ENCODE measurements at places on chromosomes 7 and 10.

DNA sequence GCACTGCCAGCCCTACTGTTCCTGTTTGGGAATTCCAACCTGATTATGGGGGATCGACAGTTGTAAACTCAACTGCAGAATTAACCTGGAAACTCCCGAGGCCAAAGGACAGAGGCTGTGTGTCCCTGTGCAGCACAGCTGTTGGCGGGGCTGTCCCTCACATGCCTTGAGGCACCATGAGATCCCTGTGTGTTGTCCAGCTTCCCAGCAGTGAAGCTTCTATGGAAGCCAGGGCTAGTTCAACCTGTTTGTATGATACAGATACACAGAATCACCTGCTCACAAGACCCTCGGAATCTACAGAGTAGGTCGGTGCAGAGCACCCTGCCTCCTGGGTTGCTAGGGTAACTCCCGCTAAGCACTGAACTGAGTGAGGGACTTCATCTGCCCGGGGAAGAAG is 61.0 kb upstream of the EFCAB10 start:
- DNase-seq = no peak

GRCh38 chr10:57716884-57717283 is 550.8 kb downstream of the IPMK start:
- peak; percentile 8 for DNase-seq

- no peak for DNase-seq
These were observed at the start of gene WEE2 for GRCh38 chr7:141708351-141708750. Gene WEE2, plus strand, starts transcription at chr7:141708353. Its CDS starts 406 bp downstream, at chr7:141708759.

GRCh38 chr7:3075441-3075840 is 31.8 kb upstream of the CARD11 start:
- DNase-seq = no peak

- no peak for DNase-seq
These were observed 44.6 kb upstream of the TSPAN13 start for GRCh38 chr7:16708980-16709379.

DNA sequence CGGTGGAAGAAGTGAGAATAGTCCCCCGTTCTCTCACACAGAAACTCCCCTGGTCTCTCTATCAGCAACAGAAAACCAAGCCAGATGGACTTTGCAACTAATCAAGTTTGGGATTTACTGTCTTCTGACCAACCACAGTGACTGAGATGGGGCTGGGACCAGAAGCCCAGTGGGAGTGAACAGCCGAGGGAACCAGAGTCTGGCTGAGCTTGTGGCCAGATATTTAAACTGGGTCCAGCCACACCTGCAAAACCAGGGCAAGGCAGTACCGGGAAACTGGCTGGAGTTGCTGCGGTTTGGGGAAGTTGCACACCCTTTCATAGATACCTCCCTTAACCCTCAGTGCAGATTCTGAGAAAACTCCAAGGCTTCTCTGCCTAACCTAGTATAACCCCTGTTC is 6.0 kb downstream of the GSTK1 start:
- no peak for DNase-seq

DNA sequence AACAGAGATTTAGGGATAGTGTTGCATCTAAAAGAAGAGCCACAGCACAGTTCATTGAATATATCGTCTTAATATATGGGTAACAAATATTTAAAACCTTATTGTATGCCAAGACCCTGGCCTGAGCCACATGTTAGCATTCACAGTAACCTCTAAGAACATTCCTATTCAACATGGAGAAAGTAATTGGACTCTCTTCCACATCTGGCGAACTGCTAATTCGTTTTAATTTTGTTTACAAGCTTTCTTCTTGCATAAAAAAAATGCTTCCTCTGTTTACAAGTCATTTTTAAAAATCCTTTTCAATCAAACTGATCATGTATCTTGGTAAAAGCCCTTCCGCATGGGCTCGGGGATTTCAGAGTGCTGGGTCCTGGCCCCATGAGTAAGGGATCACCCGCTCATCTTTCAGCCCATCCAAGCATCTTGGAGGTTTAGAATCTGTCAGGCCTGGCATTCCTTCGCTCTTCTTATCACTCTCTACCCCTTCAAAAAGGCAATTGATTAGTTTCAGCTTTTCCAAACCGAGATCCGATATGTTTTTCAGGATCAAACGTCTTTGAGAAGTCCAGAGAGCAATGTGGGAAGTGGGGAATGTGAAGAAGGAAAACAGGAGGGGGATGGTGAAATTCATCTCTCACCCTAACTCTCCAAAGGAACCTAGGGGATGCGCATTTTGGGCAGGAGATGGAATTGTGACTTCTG is 7.3 kb downstream of the TWIST1 start:
- no peak for DNase-seq

GRCh38 chr7:90832726-90833125 is 236.6 kb downstream of the CDK14 start:
- no peak for DNase-seq

GRCh38 chr10:61784354-61785133 is 117.0 kb upstream of the ARID5B start:
- no peak for DNase-seq

DNA sequence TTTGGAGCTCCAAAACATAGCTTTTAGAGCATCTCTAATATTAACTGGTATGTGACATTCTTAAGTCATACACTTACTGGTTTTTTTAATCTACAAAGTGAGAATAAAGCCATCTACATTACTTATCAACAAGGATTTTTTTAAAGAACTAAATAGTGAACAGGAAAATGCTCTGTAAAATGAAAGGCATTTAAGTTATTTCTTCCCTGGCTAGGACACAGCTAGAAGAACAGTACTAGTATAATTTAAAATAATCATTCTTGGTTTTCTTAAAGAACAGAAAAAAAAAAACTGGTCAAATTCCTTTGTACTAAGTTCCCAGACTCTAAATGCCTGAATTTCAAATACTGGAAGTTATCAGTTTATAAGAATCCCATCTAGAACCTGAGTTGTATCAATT is 139.5 kb downstream of the SRPK2 start:
- DNase-seq = no peak

GRCh38 chr10:11511321-11511720 is 100.1 kb downstream of the USP6NL start:
- no peak for DNase-seq

GRCh38 chr10:13643016-13643415 is 56.3 kb downstream of the PRPF18 start:
- no peak for DNase-seq

- DNase-seq = no peak
These were observed 12.0 kb downstream of the INTS1 start for GRCh38 chr7:1492221-1492620.

DNA sequence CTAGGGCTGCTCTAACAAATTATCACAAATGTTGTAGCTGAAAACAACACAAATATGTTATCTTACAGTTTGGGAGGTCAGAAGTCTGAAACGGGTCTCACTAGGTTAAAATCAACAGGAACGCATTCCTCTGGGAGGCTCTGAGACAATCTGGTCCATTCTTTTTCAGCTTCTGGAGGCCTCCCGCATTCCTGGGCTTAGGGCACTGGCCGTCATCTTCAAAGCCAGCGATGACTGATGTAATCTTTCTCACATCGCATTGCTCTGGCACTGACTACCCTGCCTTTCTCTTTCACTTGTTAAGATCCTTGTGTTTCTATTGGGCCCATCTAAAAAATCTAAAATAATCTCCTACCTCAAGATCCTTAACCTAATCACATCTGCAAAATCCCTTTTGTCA is 1071.5 kb upstream of the C7orf33 start:
- DNase-seq = peak; percentile 42

- no peak for DNase-seq
These were observed 78.1 kb upstream of the NRBF2 start for GRCh38 chr10:63054889-63055611.

GRCh38 chr10:113356794-113357680 is 195.8 kb upstream of the HABP2 start:
- no peak for DNase-seq

DNA sequence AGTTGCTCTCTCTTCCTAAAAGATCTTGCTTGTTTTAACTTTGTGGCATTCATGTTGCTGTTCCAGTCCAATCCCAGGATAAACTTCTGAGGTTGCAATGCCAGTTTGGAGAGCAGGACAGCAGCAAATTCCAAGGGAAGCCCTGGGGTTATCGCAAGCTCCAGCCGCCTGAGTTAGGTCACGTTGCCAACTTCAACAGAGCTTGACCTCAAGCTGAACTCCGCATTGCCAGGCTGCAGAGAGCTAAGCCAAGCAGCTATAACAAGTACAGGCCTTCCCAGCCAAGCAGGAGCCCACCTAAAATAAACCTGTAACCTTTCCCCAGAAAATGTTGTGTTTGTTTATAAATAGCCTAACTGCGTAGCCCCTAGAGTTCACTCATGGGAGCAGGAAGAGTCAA is 138.9 kb upstream of the LYZL1 start:
- peak; percentile 31 for DNase-seq

DNA sequence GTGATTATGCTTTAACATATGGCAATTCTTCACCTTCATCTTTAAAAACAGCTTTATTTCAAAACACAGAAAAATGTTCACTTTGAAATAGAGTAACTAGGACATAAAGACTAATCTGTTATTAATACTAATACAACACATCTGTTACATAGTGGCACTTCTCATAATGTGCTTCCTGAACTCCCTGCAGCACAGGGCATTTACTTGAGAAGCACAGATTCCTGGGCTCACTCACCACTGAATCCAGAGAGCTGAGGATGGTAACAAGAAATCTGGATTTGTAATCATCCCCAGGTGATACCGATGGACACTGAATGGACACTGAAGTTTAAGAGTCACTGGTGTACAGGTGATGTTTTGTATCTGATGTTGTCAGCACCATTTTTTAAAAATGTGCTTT is 96.1 kb downstream of the COL28A1 start:
- no peak for DNase-seq

DNA sequence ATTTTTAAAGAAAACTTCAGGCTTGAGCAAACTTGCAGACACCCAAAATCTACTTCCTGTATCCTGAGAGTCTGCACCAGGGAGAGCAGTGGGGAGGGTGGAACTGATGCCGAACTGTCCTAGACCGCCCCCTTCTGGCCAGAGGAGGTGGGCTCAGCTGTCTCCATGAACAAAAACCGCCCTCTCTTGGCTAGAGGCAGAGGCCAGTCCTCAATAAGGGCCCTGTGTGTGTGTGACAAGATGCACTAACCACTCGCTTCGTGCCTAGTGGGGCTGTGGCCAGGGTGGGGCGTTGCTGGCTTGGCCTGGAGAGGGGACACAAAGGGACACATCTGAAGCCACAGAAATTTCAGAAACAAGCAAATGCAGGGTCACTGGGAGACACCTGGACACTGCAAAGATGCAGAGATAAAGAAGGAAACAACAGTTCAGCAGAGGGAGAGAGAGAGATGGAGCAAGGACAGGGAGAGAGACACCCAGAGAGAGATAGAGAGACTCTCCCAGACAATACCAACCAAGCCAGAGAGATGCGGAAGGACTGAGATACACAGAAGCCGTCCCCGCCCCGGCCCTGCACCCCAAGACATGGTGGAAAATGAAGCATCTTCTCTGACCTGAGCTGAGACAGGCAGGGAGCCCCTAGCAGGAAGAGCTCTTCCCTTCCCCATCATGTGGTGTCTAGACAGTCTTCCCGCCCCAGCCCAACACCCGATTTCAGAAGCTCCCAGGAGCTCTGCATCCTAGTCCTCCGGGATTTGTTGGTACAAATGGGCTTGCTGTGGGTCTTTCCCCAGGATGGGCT is 22.7 kb upstream of the FXYD4 start:
- peak; percentile 88 for DNase-seq

- DNase-seq = peak; percentile 91
These were observed 5.0 kb upstream of the TNRC18 start for GRCh38 chr7:5428478-5429252.

GRCh38 chr10:124320778-124321432 is 97.8 kb downstream of the OAT start:
- DNase-seq = no peak

- DNase-seq = peak; percentile 15
These were observed 647.4 kb downstream of the XPNPEP1 start for GRCh38 chr10:109275960-109276359.

DNA sequence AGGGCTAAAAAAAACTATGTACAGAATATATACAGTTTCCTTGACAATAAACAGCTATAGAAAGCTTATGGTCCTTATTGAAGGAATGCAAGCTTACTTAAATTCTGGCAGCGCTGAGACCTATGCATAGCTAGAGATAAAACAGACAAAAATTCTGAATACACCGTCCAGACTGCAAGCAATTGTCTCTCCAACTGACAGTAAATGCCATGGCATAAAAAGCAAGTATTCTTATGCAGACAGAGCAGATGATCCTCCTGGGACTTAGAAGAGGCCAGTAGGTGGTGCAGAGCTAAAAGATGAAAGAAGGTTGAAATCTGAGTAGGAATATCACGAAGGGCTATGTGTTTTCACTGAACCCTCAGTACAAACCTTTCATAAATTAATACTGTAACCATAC is 157.0 kb upstream of the CACNA2D1 start:
- no peak for DNase-seq

GRCh38 chr10:37839243-37839642 is 18.2 kb downstream of the ZNF248 start:
- DNase-seq = no peak

- DNase-seq = no peak
These were observed 182.9 kb upstream of the TCF7L2 start for GRCh38 chr10:112767156-112767555.

- no peak for DNase-seq
These were observed 73.8 kb upstream of the PAPSS2 start for GRCh38 chr10:87585565-87586514.

GRCh38 chr10:129993621-129994020 is 29.5 kb upstream of the EBF3 start:
- DNase-seq = no peak

DNA sequence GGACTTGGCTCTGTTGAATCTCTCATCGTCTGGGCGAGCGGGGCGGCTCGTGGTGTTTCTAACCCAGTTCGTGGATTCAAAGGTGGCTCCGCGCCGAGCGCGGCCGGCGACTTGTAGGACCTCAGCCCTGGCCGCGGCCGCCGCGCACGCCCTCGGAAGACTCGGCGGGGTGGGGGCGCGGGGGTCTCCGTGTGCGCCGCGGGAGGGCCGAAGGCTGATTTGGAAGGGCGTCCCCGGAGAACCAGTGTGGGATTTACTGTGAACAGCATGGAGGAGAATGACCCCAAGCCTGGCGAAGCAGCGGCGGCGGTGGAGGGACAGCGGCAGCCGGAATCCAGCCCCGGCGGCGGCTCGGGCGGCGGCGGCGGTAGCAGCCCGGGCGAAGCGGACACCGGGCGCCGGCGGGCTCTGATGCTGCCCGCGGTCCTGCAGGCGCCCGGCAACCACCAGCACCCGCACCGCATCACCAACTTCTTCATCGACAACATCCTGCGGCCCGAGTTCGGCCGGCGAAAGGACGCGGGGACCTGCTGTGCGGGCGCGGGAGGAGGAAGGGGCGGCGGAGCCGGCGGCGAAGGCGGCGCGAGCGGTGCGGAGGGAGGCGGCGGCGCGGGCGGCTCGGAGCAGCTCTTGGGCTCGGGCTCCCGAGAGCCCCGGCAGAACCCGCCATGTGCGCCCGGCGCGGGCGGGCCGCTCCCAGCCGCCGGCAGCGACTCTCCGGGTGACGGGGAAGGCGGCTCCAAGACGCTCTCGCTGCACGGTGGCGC is at the start of gene EN2:
TSS of gene EN2 (plus strand) at position 19 of the 767 bp plus-strand sequence. CDS start at position 268, 249 bp downstream.
- DNase-seq = no peak

All from muscle of leg (tissue), 16 donors.